Heart right ventricle (tissue), 16 donors: ENCODE measurements at places on chromosomes 16 and 17. TPM values are rescaled to one million over a fixed set of nuclear protein-coding genes. Genes with fewer than 3 reads are reported as not detected.

CCDC144A gene
- 2.1 TPM for total RNA-seq

CHP2 gene
- total RNA-seq = not detected

GRCh38 chr17:75588596-75589011, 1.0 kb downstream of the MYO15B start:
- H3K4me1 ChIP-seq = peaks cover 9% of the 10 kb centered on the region
- H3K27me3 ChIP-seq = no peaks in the 10 kb centered on the region
- peak overlapping the region; percentile 99 for H3K27ac ChIP-seq
- peak; percentile 67 for DNase-seq

GRCh38 chr17:77726549-77727006, 231.9 kb upstream of the TNRC6C start:
- no peaks in the 10 kb centered on the region for H3K36me3 ChIP-seq
- H3K27ac ChIP-seq = peak overlapping the region; percentile 83
- DNase-seq = no peak
- H3K4me1 ChIP-seq = peaks cover 4% of the 10 kb centered on the region

DNA sequence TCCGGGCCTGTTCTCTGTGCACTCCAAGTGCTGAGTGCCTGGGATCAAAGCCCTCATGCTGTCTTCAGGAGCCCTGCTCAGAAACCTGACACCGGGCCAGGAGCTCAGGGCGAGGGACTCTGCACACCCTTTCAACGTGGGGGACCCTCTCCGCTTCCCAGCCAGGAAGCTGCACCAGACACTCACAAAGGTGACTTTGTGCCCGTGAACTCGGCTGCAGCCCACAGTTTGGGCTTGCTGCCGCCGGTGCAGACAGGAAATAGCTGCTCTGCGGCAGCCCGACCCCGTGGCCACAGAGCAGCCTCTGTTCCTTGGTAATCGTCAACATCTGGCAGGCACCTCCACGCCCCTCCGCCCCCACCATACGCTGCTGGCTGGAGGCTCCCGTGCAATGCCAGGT, 93.4 kb upstream of the METRNL start:
- no peak overlapping the region for H3K27ac ChIP-seq
- no peak for DNase-seq
- H3K4me1 ChIP-seq = no peaks in the 10 kb centered on the region
- no peak overlapping the region for H3K4me3 ChIP-seq
- no peaks in the 10 kb centered on the region for H3K36me3 ChIP-seq
